CD4-positive, alpha-beta T cell treated with Interleukin-15 for 4 hours (primary cell): ENCODE measurements at places on chromosomes 1 and 21.

- DNase-seq, result no peak
Measured at GRCh38 chr21:41794600-41794999, 27.7 kb upstream of the RIPK4 start.

- no peak for DNase-seq
Measured at GRCh38 chr1:63601912-63602311, 8.7 kb downstream of the PGM1 start.

- no peak for DNase-seq
Measured at GRCh38 chr1:15192916-15193550, 39.5 kb downstream of the TMEM51 start.

GRCh38 chr1:31515056-31515775, 61.1 kb upstream of the TINAGL1 start:
- DNase-seq, result no peak

DNA sequence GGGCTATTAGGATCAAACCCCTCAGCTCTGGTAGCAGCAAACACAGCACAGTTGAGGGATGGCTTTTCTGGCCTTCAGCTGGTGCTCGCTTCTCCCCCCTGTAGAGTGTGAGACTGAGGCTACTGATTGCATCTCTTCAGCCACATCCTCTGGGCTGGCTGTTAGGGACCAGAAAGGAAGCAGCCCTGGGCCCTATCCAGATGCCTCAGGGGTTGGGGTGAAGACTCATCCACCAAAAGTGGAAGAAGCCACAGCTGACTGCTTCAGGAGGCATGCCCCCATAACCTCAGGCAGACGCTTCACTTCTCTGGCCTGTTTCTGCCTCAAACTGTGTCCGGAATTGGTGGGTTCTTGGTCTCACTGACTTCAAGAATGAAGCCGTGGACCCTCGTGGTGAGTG, 6.2 kb upstream of the TMEM200B start:
- DNase-seq, result no peak

- DNase-seq, result no peak
Measured at GRCh38 chr1:89310976-89311375, 38.3 kb upstream of the GBP5 start.

- DNase-seq, result no peak
Measured at GRCh38 chr21:36162631-36163030, 6.0 kb downstream of the DOP1B start.

DNA sequence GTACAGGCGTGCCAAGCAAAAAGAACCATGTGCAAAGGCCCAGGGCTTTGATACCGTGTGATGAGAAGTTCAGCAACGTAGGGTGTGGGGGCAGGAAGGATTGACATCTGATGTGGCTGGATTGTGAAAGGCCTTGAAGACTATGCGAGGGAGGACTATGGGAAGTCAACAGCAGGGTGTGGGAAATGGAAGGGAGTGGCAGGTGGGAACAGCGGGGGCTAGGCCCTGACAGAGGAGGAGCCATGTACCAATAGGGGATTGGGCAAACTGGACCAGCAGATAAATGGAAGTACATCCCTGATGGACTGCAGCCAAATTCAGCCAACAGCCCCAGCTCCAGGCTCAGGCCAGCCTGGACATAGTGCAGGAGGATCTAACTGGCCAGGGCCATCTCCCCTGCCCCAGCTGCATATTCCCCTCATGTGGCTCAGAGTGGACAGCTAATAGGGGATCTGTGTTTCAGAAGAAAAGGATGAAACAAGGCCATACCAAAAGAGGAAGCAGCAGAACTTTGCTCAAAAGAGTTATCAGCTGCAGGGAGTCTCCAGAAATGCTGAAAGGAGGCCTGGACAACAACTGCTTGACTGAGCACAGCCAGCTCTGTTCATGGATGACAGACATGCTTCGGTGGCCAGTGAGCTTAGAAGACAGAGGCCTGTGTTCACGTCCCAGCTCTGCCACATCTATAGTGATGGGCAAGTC, 140.2 kb upstream of the SGIP1 start:
- no peak for DNase-seq
